ENCODE measurements at places on chromosomes 6 and 20. TPM values are rescaled to one million over a fixed set of nuclear protein-coding genes. Genes with fewer than 3 reads are reported as not detected.

The HLA-DMB gene
- total RNA-seq, result 3.6 TPM

The LRRC73 gene
- total RNA-seq, result 0.41 TPM

The RAET1L gene
- not detected for total RNA-seq

The MUC21 gene
- not detected for total RNA-seq
